Stimulated activated CD8-positive, alpha-beta memory T cell treated with anti-CD3 and anti-CD28 coated beads, Interleukin-15, amount 100 ng/mL, for 1 hour (primary cell): ENCODE measurements at places on chromosomes 7 and 10.

- DNase-seq, result no peak
Observed at GRCh38 chr10:51288511-51288910, 214.2 kb downstream of the PRKG1 start.

DNA sequence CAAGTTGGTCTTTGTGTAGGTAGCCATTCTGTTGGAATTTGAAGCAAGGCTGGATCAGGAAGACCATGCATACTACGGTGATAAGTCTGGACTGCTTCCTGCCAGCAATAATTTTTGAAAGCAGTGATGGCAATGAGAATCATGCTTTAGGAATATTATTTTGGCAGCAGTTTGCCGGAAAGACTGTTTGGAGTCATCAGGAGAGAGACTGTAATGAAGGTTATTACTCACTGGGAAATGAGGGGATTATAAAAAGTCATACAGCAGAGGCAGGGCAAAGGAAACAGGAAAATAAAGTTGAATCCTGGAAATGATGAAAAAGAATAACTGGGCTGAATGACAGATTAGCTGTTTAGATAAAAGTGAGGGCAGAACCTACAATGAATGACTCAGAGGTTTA lies 1136.8 kb upstream of the AUTS2 start:
- no peak for DNase-seq

DNA sequence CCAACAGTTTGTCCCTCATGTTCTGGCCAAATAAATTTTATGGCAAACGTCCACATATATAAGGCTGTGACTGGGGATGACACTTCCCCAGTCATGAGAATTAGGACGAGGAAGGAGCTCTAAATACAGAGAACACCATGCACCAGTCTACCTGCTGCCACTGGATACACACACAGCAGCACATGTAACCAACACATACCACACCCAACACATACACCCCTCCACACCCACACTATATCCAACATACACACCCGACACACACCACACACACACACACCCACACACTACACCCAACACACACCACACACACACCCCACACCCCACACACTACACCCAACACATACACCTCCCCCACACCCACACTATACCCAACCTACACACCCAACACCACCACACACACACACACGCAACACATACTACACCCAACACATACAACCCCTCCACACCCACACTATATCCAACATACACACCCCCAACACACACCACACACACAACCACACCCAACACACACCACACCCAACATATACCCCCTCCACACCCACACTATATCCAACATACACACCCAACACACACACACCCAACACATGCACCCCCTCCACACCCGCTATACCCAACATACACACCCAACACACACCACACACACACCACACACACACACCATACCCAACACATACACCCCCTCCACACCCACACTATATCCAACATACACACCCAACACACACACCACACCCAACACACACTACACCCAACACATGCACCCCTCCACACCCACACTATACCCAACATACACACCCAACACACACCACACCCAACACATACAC lies 74.1 kb downstream of the HIPK2 start:
- DNase-seq, result no peak

- DNase-seq, result no peak
Observed at GRCh38 chr10:80814147-80814652, 276.5 kb downstream of the SH2D4B start.

- no peak for DNase-seq
Observed at GRCh38 chr7:125465527-125465926, 535.9 kb upstream of the POT1 start.

DNA sequence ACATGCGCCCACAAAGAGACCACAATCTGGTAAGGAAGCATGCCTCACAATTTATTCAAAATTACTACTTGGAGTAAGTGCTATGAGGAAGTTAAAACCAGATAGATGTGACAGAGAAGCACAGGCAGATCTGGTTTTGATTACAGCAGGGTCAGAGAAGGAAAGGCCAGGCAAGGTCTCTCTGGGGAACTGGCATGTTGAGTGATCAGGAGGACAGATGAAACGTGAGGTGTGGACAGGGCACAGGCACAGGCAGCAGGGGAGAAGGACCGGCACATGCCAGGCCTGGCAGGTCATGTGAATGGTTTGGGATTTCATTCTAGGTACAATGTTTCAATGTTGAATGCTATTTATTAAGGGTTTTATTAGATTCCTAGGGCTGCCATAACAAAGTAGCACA lies 51.6 kb downstream of the GPAM start:
- no peak for DNase-seq

DNA sequence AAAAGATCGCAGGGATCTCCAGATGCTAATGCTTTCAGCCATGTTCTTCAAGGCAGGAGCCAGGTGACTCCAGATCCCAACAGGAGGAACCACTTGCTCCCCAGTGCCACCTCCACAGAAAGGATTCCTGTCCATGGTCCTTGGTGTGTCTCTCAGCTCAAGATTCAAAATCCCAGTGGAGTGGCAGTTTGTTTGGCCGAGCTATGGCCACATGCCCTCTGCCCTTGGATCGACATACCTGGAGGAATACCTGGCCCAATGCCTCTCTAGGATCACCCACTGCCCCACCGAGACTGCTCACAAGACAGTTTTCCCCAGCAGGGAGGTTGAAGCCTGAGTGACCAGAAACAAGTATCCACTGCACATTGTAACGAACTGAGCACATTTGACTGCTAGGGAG lies 3.9 kb upstream of the GPRIN2 start:
- DNase-seq, result no peak

- no peak for DNase-seq
Observed at GRCh38 chr10:34434119-34434594, 380.9 kb downstream of the PARD3 start.

- no peak for DNase-seq
Observed at GRCh38 chr7:36925691-36926090, 201.4 kb upstream of the AOAH start.

- no peak for DNase-seq
Observed at GRCh38 chr7:39172137-39172536, 194.4 kb downstream of the POU6F2 start.

DNA sequence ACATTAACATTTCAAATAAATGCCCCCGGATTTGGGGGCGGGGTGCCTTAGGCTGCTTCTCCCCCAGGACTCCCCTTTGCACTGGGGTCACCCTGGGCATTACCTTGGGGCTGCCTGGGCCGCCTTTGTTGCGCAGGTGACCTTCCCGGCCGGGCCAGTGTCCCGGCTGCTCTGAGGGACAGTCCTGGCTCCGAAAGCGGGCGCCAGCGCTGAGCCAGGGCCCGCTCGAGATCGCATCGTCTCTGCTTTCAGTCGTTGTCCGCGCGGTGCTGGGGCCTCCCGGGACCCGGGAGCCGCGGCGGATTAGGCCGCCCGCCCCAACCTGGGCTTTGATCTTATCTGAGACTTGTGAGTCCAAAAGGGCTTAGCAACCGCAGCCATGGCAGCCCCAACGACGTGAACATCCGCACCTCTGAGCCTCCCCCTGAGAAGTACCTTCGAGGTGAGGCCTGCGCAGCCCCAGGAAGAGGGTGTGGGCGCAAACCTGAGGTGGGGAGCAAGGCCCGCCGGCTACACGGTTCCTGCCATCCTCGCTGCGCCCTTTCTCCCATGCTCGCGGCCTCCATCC lies 14.8 kb upstream of the WAPL start:
- DNase-seq, result no peak
